ENCODE measurements at places on chromosomes 11 and 22. TPM values are rescaled to one million over a fixed set of nuclear protein-coding genes. Genes with fewer than 3 reads are reported as not detected.

DNA sequence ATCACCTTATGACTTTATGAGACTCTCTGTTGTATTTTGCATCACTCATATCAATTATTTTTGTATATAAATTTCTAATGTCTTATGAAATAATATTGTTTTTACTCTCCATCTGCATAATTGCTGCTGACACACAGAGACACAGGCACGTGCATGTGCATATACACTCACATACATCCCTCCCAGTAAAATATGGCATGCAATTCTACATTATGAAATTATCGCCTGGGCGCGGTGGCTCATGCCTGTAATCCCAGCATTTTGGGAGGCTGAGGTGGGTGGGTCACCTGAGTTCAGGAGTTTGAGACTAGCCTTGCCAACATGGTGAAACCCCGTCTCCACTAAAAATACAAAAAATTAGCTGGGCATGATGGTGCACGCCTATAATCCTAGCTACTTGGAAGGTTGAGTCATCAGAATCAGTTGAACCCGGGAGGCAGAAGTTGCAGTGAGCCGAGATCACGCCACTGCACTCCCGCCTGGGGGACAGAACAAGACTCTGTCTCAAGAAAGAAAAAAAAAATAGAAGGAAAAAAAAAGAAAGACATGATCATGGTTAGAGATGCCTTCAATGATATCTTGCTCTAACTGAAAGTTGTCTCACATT lies 96.7 kb upstream of the LUZP2 start:
- no peak overlapping the region for H3K4me3 ChIP-seq
- H3K27ac ChIP-seq: no peak overlapping the region
- no peaks in the 10 kb centered on the region for H3K27me3 ChIP-seq
- no peaks in the 10 kb centered on the region for H3K4me1 ChIP-seq
- DNase-seq: no peak

DNA sequence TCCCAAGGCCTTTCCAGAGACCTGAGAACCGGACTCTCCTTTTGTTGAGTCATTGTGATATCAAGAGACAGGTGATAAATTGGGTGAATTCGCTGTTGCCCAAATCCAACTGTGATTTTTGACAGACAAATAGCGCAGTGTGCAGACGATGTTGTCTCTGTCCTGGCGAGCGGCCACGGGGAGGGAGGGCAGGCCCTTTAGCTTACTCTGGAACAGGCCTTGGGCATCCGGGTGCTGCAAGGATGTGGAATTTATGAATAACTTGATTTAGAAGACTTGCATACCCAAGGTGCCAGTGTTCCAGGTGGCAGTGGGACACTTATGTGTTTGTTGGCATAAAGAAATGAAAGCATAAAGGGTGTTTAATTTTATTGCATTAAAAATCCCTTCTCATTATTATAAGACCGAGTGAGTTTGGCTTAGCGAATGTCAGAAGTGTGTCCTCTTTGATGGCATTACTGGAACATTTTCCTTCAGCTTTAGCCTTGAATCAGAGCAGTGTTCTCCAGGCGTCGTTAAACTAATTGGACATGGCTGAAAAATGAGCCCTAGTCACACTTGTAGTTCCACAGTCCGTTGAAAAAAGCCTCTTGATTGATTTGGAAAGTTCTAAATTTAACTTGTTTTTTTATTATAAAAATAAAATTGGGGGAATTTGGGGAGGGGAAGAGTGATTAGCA lies 9.4 kb downstream of the LDLRAD3 start:
- no peaks in the 10 kb centered on the region for H3K36me3 ChIP-seq
- no peaks in the 10 kb centered on the region for H3K4me1 ChIP-seq
- DNase-seq: no peak
- H3K4me3 ChIP-seq: no peak overlapping the region
- no peaks in the 10 kb centered on the region for H3K27me3 ChIP-seq
- no peak overlapping the region for H3K27ac ChIP-seq

- no peaks in the 10 kb centered on the region for H3K27me3 ChIP-seq
- no peak overlapping the region for H3K4me3 ChIP-seq
- no peaks in the 10 kb centered on the region for H3K36me3 ChIP-seq
Observed at GRCh38 chr11:63738720-63739360, 29.7 kb downstream of the ZFTA start.

GRCh38 chr11:127074151-127074761 lies 73.7 kb upstream of the KIRREL3 start:
- no peak overlapping the region for H3K4me3 ChIP-seq
- H3K4me1 ChIP-seq: no peaks in the 10 kb centered on the region
- DNase-seq: no peak
- H3K36me3 ChIP-seq: no peaks in the 10 kb centered on the region
- no peaks in the 10 kb centered on the region for H3K27me3 ChIP-seq
- H3K27ac ChIP-seq: no peak overlapping the region

DNA sequence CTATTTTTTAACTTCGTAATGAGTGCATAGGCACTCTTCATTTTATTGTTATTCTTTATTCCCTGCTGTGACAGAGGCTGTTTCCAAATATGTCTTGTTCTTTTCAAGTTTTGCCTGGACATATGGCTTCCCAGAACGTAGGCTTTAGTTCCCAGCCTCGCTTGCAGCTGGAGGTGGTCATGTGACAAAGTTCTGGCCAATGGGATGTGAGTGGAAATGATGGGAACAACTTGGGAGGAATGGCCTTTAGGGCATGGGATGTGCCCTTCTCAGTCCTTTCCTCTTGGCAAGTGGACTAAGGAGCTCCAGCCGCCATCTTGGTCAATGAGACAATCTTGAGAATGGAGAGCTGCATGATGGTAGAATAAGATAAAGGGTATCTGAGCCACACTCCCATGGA lies 70.8 kb upstream of the EIF3D start:
- no peaks in the 10 kb centered on the region for H3K4me1 ChIP-seq
- no peaks in the 10 kb centered on the region for H3K36me3 ChIP-seq
- no peaks in the 10 kb centered on the region for H3K27me3 ChIP-seq
- no peak overlapping the region for H3K4me3 ChIP-seq
- no peak for DNase-seq

GRCh38 chr11:77029829-77030228 lies 4.4 kb upstream of the B3GNT6 start:
- H3K27me3 ChIP-seq: no peaks in the 10 kb centered on the region
- H3K27ac ChIP-seq: no peak overlapping the region
- no peak for DNase-seq
- H3K4me1 ChIP-seq: peaks cover 4% of the 10 kb centered on the region

- H3K4me3 ChIP-seq: no peak overlapping the region
- no peak for DNase-seq
- H3K27me3 ChIP-seq: no peaks in the 10 kb centered on the region
- H3K4me1 ChIP-seq: no peaks in the 10 kb centered on the region
- no peak overlapping the region for H3K27ac ChIP-seq
Observed at GRCh38 chr11:132904607-132905006, 627.7 kb downstream of the OPCML start.

The CDC42EP2 gene
- polyA plus RNA-seq: 13.4 TPM
